ENCODE measurements at places on chromosomes 1 and 21. TPM values are rescaled to one million over a fixed set of nuclear protein-coding genes. Genes with fewer than 3 reads are reported as not detected.

NBPF10 gene
- 1.6 TPM for total RNA-seq

DDR2 gene
- total RNA-seq, result 0.14 TPM

ETV3L gene
- total RNA-seq, result not detected

ACTL8 gene
- total RNA-seq, result not detected

ASCL5 gene
- total RNA-seq, result not detected

OPN3 gene
- 12.1 TPM for total RNA-seq

LCE3D gene
- total RNA-seq, result not detected

FCRL6 gene
- total RNA-seq, result 7.3 TPM

RHOU gene
- 7.7 TPM for total RNA-seq

FCRL1 gene
- total RNA-seq, result not detected

TNFSF18 gene
- total RNA-seq, result not detected

SLC30A7 gene
- 34.6 TPM for total RNA-seq

SPRR3 gene
- not detected for total RNA-seq

KRTAP21-2 gene
- total RNA-seq, result not detected

CFHR2 gene
- total RNA-seq, result not detected

NBPF6 gene
- total RNA-seq, result not detected

GBP7 gene
- 0.28 TPM for total RNA-seq

CFAP107 gene
- not detected for total RNA-seq

PADI3 gene
- total RNA-seq, result not detected

PLA2G2C gene
- total RNA-seq, result not detected

SERPINC1 gene
- not detected for total RNA-seq

TNFRSF4 gene
- 2.4 TPM for total RNA-seq

UBIAD1 gene
- total RNA-seq, result 28.9 TPM

IGSF9 gene
- not detected for total RNA-seq

PI4KB gene
- 73.8 TPM for total RNA-seq

PROK1 gene
- not detected for total RNA-seq

TCEA3 gene
- total RNA-seq, result 22.6 TPM

VWA5B1 gene
- total RNA-seq, result not detected

All from activated naive CD8-positive, alpha-beta T cell treated with anti-CD3 and anti-CD28 coated beads, Interleukin-2, amount 10 ng/mL, durations not matched to agents 7 days and 5 days (primary cell).